ENCODE measurements at places on chromosomes 1 and 21. TPM values are rescaled to one million over a fixed set of nuclear protein-coding genes. Genes with fewer than 3 reads are reported as not detected.

TMEM125 gene
- 0.67 TPM for total RNA-seq

LEPR gene
- total RNA-seq = 5.3 TPM

C1QC gene
- not detected for total RNA-seq

STYXL2 gene
- not detected for total RNA-seq

ETV3L gene
- not detected for total RNA-seq
